ENCODE measurements at places on chromosomes 5 and 9.

DNA sequence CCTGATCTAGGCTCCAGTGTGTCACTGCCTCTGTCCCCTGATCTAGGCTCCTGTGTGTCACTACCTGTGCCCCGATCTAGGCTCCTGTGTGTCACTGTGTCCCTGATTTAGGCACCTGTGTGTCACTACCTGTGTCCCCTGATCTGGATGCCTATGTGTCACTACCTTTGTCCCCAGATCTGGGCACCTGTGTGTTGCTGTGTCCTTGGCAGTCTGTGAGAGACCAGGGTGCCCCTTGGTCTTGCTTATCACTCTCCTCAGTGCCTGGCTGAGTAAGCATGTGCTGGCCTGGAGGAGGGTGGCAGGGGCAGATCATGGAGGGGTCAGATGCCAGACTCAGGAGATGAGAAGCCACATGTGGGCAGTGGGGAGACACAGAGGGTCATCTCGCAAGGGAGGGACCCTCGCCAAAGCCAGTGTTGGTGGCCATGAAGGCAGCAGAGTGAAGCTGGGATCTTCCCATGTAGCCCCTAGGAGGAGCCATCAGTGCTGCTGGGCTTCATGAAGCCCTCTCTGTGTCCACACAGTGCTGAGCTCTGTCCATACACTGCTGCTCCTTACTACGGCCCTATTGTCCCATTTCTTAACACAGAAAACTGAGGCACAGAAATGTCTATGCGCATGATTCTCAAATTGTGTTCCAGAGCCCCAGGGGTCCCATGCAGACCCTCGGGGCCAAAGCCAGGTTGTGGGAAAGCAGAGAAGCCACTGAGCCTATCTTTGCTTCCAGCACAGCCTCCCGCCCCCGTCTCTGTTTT, 15.5 kb downstream of the OLFML2A start:
- DNase-seq: no peak

- DNase-seq: peak; percentile 93
These were observed 19.3 kb downstream of the ORM2 start for GRCh38 chr9:114348906-114349482.

- DNase-seq: peak; percentile 17
These were observed 9.9 kb upstream of the GRHPR start for GRCh38 chr9:37412431-37413151.

GRCh38 chr5:170108266-170108785, 2.6 kb downstream of the FOXI1 start:
- DNase-seq: no peak

DNA sequence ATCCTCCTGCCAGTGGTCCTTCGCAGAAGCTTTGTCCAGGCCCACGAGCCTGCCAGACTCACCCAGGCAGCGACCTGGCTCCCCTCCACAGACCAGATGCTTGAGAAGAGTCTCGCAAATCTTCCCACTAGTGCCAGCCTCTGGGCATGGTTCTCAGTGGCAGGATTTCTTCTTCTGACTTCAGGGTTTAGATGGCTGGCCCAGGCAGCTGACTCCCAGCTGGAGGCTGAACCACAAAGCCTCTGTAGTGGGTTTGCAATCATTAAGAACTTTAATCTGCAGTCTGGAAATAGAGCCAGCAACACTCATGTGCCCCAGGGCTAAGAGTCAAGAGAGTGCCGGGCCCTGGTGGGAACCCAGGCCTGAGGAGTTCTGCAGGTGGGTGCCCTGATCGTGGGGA, 90.6 kb upstream of the ICE1 start:
- DNase-seq: no peak

- no peak for DNase-seq
These were observed 6.5 kb upstream of the PDZD2 start for GRCh38 chr5:31632460-31632859.

- no peak for DNase-seq
These were observed 291.9 kb downstream of the EDIL3 start for GRCh38 chr5:84092738-84093137.

- no peak for DNase-seq
These were observed 371.6 kb downstream of the KDM4C start for GRCh38 chr9:7129391-7129790.

DNA sequence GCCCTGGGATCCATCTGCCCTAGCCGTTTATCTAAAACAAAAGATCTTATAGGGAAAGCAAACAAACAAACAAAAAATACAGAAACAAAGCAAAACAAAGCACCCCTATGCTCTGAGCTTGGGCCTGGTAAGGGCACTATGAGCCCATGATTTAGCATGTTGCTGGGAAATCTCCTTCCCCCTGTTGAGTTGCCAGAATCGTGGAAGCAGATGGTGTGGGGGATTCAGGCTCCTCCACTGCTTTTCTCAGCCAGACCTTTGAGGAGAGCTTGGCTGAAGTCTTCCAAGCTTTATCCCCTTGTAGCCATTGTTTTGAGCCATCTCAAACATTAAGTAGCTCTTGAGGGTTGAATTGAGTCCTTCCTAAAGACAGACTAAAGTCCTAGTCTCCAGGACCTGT, 29.9 kb downstream of the TMC1 start:
- no peak for DNase-seq

- DNase-seq: peak; percentile 53
These were observed 36.3 kb upstream of the EBF1 start for GRCh38 chr5:159135896-159136531.

DNA sequence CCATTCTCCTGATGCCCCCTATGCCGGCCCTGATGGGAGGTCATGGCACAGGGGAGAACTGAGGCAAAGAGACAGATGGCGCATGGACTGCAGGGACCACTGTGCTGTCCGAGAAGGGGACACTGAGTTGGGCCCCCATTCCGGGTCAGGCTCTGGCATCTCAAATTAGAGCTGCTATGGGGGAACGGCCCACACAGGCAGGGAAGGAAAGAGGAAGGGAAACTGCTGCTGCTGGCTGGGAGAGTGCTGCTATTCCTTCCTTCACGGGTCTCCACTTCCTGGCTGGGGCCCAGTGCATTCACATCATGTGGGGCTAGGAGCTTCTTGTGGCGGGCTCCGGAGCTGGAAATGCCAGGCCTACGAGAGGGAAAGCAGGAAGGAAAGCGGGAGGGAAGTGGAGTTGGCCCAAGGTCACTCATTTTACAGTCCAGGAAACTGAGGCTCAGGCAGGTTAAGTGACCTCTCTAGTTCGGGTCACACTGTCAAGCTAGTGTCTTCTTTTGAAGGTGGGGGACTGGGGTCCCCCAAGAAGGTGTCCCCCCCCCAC, 1.3 kb upstream of the CARD19 start:
- no peak for DNase-seq

DNA sequence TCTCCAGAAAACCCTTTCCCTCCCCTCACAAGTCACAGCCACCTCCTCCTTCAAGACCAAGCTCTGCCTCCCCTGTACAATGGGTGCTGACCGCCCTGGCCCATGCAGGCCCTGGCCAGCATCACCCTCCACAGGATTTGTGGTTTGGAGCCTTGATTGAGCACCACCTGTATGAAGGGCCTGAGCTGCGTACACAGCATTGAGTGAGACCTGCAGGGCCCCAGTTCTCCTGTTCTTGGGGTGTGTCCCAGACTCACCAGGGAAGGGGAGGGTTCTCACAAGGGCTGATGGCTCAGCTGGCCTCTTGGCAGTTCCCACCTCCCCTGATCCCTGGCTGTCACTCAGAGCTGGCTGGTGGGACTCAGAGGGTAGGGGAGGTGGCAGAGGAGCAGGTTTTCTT, 63.7 kb upstream of the IER5L start:
- DNase-seq: no peak

DNA sequence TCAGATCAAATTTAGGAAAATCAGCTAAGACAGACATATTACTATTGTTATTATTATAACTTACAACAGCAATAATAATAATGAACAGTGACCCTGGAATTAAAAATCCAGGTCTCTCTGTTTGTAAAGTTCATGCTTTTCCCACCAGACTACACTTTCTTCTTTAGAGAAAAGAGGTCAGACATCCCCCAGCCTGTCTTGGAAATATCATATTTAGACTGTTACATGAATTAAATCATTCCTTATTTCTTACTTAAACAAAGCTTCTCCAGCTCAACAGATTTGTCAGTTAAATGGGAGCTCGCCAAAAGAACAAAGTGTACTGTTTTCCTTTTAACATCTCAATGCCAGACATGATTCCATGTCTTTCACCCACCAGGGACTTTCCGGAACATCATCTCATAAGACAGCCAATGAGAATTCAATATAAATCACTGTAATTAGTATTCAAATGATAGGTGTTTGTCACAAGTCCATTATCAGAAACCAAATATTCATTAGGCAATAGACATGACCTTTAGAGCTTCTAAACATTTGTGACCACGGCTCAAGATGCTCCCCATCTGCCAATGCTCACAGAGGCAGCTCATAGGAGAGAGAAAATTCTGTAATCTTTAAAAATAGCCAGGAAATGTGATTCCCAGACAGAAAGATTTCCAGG, 351.9 kb downstream of the ENC1 start:
- DNase-seq: no peak

DNA sequence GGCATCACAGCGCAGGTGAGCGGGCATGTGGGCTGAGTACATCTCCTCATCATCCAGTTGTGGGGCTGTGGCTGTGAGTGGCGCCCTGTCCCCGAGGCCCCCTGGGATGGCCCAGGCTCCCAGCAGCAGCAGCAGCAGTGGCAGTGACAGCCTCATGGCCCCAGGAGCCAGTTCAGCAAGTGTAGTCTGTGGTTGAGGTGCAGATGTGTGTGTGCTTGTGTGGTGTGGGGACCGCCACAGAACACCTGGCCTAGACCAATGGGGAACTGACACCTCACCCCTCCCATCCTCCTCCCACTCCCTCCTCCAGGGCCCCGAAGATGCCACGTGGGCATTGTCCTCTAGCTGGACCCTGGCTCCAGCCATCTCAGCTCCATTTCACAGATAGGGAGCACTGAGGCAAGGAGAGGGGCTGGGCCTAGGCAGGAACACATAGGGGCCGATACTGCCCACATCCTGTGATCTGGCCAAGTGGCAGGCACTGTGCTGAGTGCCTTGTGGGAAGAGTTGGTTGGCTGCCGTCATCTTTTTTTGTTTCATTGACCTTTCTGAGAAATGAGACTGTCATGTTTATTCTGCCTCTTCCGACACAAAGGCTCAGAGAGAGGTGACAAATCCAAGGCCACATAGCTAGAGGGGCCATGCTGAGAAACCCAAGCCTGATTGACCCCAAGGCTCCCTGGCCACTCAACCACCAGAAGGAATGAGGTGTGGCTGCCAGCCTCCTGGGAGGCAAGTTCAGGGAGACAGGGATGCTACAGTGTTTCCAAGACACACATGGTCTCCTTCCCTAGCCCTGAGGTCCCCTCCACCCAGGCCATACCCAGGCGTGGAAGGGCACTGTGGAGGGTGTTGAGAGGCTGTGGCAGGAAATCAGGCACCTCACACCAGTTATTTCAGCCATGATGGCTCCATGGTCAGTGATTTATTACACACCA, at the start of gene MZB1:
Gene MZB1 (minus strand): TSS at position 213 of the 938 bp plus-strand sequence. CDS start 57 bp downstream, at position 156.
- no peak for DNase-seq

DNA sequence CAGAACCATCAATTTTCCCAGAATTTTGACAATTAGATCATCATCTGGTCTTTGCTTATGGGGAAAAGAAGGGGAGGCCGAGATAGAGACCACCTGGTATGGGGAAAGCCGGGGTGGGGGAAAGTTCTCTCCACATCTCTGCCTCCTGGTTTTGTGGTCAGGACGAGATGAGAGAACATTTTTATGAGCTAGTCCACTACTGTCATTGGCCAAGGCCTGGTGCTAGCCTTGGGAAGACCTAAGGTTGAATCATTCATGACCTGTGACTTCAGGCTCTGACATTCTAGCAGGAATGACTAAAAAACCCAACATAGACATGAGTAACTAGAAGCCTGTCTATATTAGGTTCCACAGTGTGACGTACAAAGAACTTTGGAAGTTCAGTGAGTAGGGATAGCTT, 135.2 kb downstream of the PTTG1 start:
- DNase-seq: no peak

- DNase-seq: no peak
These were observed 58.1 kb downstream of the NNT start for GRCh38 chr5:43661102-43661501.

DNA sequence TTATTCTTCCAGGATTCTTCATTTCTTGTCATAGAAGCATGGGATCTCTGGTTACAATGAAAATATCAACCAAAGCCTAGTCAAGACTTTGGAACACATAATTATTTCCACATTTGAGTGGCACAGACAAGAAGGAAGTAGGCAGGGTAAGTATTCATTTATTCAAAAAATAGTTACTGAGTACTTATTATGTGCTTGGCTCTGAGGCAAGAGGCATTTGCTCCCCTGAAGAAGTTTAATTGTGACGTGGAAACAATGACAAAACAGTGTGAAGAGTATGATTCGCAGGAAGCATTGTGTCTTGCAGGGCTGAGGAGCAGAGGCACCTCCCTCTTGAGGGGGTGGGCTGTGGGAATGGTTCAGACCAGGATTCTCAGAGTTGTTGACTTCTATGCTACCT, 45.0 kb upstream of the TNFSF15 start:
- no peak for DNase-seq

- no peak for DNase-seq
These were observed 99.7 kb downstream of the PCSK5 start for GRCh38 chr9:75990156-75990555.

GRCh38 chr9:114084282-114085073, 6.4 kb upstream of the AMBP start:
- no peak for DNase-seq

- no peak for DNase-seq
These were observed 8.8 kb upstream of the CEP72 start for GRCh38 chr5:603081-603998.

DNA sequence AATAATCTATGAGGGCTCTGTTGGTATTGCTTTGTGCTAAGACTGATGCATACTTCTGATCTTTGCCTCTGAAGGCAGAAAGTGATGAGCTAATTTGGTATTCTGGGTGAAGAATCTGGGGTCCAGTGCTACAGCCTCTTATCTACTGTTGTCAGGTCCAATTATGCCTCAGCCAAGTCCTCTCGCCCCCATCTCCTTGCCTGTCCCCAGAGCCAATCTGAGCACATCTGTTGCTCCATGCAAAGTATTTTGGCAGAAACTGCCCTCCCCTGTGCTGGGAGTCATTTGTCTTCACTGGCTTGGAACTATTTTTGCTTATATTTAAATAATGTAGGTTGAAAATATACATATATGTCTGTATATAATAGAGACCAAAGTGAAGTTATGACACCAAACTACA, 23.4 kb downstream of the LSM11 start:
- DNase-seq: no peak

DNA sequence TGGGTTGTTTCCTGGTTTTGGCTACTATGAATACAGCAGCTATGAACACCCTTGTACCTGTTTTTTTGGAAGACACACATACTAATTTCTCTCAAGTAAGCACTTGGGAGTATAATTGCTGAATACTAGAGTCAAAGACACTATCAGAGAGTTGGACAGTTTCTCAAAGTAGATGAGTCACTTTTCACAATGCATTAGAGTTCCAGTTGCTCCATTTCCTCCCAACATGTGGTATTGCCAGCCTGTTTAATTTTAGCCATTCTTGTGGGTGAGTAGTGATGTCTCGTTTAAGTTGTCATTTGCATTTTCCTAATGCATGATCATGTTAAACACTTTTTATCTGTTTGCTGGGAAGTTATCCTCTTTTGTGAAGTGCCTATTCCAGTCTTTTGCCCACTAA, 81.6 kb upstream of the GDNF start:
- no peak for DNase-seq

GRCh38 chr9:31753756-31754155, 630.7 kb upstream of the ACO1 start:
- DNase-seq: no peak
